Caco-2 (cell line): ENCODE measurements at places on chromosomes 3 and 15. TPM values are rescaled to one million over a fixed set of nuclear protein-coding genes. Genes with fewer than 3 reads are reported as not detected.

Gene ITIH4
- total RNA-seq = 3.7 and 4.1 TPM in 2 replicates

Gene GPR62
- total RNA-seq = not detected in 2 replicates

Gene CTXND1
- 0.05 and 0.14 TPM in 2 replicates for total RNA-seq

Gene ISG20
- 6.4 and 7.7 TPM in 2 replicates for total RNA-seq

Gene PEX5L
- not detected in 2 replicates for total RNA-seq

Gene SNAPC5
- total RNA-seq = 28.1 and 31.4 TPM in 2 replicates

Gene PLOD2
- 49.4 and 53.1 TPM in 2 replicates for total RNA-seq

Gene GRK7
- not detected in 2 replicates for total RNA-seq

Gene CCDC54
- not detected in 2 replicates for total RNA-seq

Gene SPRED1
- total RNA-seq = 10.4 and 12.4 TPM in 2 replicates

Gene PRICKLE2
- total RNA-seq = 4.2 and 6.0 TPM in 2 replicates

Gene TRH
- total RNA-seq = not detected in 2 replicates

Gene FAM81A
- total RNA-seq = 2.4 and 6.8 TPM in 2 replicates

Gene GPR149
- not detected in 2 replicates for total RNA-seq

Gene DUOXA2
- total RNA-seq = 1.5 and 1.6 TPM in 2 replicates

Gene GOLGA6D
- total RNA-seq = not detected in 2 replicates
